NCI-H460 (cell line): ENCODE measurements at places on chromosomes 16 and 17.

GRCh38 chr17:69198238-69198637 is 30.4 kb downstream of the ABCA10 start:
- no peak for DNase-seq

- DNase-seq: peak; percentile 17
Measured at GRCh38 chr17:29933379-29933778, 3.4 kb upstream of the SSH2 start.

GRCh38 chr17:45277216-45277849 is 15.4 kb upstream of the SPATA32 start:
- DNase-seq: peak; percentile 90

- no peak for DNase-seq
Measured at GRCh38 chr16:57472665-57473060, 10.2 kb downstream of the POLR2C start.

GRCh38 chr17:13114601-13115031 is 96.8 kb upstream of the ELAC2 start:
- DNase-seq: peak; percentile 52

DNA sequence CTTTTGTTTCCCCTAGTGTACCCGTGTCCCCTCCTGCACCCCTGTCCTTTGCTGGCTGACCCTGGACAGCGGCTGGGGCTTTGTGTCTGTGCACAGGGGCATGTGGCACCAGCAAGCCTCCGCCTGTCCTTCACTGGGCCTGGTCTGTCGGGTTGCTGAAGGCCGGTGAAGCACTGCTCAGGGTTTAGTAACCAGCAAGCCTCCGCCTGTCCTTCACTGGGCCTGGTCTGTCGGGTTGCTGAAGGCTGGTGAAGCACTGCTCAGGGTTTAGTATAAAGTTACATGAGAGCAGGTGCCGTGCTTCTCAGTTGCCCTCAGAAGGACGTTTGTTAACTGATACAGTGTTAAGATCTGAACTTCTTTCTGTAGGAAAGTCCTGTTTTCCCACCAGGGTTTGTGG is 33.8 kb downstream of the DEF8 start:
- no peak for DNase-seq

- DNase-seq: no peak
Measured at GRCh38 chr16:80739523-80739922, 64.9 kb downstream of the CDYL2 start.

DNA sequence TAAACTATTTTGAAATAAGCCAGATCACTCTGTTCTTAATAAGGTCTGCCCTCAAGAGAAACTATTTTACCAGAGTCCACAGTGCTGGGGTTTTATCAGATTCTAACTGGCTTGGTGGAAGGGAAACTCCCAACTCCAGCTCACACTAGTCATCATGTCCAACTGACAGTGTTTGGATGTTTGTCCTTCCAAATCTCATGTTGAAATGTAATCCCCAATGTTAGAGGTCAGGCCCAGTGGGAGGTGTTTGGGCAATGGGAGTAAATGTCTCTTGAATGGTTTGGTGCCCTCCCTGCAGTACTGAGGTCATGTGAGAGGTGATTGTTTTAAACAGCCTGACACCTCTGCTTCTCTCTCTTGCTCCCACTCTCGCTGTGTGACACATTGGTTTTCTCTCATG is 1301.0 kb upstream of the CDH8 start:
- DNase-seq: no peak

DNA sequence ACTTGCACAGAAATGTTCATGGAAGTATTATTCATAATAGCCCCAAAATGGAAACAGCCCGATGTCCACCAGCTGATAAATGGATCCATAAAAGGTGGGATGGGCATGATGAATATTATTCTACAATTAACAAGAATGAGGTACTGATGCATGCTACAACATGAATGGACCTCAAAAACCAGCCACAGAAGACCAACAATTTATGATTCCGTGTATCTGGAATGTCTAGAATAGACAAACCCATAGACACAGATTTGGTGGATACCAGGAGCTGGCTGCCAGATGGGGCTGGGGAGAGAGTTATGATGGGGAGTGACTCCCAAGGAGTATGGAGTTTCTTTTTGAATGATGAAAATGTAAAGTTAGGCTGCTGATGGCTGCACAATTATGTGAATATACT is 10.8 kb upstream of the NAGLU start:
- no peak for DNase-seq

DNA sequence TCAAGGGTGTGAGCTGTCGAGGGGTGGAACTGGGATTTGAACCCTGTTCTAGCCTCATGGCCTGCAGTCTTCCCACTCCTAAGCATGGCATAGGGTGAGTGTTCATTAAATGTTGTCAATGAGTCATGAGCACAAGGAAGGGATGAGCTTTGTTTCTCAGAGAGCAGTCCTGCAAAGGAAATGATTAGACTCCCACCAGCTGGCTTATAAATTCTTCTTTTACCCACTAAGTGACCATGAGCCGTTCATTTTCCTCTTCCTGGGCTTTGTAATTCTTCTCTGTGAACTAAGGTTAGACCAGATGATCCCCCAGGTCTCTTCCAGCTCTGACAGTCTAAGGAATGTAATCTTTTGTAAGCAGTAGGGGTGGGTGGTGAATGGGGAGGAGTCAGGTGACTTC is 47.9 kb upstream of the HNF1B start:
- no peak for DNase-seq

DNA sequence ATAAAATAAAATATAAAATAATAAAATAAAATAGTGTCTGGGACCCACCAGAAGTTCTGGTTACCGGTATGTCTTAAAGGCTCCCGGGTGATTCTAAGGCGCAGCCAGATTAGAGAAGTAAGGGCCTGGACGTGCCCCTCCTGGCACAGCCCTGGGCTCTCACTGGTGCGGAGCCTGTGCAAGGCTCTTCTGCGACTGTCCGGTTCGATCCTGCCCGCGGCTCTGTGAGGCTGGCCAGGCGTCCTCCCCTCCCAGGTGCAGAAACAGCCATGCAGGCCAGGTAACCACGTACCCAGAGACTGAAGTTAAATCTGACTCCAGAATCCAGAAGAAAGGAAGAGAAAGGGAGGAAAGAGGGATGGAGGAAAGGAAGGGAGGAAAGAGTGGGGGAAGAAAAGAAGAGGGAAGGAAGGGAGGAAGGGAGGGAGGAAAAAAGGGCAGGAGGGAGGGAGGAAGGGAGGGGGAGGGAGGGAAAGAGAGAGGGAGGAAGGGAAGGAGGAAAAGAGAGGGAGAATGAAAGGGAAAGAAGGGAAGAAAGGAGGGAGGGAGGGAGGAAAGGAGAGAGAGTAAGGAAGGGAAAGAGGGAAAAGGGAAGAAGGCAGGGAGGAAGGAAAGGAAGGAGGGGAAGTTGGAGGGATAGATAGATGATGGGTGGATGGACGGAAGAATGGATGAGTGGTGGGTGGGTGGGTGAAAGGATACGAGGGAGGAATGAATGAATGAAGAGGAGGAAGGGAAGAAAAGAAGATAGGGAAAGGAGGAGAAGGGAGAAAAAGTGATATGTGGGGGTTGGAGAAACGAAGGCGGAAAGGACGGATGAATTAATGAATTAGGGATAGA is 42.3 kb downstream of the C16orf82 start:
- DNase-seq: no peak

DNA sequence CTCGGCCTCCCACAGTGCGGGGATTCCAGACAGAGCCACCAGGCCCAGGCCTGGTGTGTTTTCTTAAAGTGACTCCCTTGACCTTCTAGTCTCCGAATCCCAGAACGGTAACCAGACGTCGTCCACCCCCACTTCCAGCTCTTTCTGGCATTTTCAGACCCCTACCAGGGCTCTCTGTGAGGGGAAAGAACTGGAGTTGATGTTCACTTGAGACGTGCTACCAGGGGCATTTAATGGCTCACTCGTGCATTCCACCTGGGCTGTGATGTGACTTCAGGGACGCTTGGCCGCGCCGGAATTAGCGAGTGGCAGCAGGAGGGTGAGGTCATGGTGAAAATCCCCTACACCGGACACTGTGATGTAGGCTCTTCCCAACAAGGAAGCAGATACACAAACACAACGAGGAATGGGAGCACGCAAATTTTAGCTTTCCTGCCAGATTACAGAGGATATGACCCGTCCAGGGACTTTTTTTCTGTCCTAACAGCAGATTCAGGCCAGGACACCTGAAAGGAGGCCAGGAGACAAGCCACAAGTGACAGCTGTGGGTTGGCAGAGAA is 1.1 kb upstream of the GNA13 start:
- no peak for DNase-seq

DNA sequence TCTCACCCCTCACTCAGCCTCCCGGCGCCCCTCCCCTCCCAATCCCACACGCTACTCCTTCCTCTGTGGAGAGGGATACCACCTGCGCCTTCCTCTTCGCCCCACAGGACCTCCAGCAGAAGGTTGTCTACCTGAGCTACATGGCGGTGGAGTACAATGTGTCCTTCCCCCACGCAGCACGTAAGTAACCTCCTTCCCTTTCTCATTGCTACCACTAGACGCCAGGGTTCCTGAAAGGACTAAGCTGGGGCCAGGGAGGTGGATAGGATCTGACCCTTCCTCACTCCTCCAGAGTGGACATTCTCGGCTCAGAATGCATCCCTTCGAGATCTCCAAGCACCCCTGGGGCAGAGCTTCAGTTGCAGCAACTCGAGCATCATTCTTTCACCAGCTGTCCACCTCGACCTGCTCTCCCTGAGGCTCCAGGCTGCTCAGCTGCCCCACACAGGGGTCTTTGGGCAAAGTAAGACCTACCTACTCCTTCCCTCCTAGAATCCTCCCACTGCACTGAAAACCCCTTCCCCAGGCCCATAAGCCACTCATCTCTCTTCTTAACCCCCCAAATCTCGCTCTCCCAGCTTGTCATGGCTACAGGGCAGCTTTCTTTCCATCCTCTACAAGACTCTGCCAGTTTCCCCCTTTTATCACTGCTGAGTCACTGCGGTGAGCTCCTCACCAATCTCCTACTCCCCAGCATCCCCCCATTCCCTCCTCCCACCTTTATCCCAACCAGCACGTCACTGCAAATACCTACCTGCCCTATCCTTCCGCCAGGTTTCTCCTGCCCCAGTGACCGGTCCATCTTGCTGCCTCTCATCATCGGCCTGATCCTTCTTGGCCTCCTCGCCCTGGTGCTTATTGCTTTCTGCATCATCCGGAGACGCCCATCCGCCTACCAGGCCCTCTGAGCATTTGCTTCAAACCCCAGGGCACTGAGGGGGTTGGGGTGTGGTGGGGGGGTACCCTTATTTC is 1.5 kb downstream of the CD68 start:
- no peak for DNase-seq

GRCh38 chr17:81080019-81080418 is 45.1 kb downstream of the BAIAP2 start:
- no peak for DNase-seq

DNA sequence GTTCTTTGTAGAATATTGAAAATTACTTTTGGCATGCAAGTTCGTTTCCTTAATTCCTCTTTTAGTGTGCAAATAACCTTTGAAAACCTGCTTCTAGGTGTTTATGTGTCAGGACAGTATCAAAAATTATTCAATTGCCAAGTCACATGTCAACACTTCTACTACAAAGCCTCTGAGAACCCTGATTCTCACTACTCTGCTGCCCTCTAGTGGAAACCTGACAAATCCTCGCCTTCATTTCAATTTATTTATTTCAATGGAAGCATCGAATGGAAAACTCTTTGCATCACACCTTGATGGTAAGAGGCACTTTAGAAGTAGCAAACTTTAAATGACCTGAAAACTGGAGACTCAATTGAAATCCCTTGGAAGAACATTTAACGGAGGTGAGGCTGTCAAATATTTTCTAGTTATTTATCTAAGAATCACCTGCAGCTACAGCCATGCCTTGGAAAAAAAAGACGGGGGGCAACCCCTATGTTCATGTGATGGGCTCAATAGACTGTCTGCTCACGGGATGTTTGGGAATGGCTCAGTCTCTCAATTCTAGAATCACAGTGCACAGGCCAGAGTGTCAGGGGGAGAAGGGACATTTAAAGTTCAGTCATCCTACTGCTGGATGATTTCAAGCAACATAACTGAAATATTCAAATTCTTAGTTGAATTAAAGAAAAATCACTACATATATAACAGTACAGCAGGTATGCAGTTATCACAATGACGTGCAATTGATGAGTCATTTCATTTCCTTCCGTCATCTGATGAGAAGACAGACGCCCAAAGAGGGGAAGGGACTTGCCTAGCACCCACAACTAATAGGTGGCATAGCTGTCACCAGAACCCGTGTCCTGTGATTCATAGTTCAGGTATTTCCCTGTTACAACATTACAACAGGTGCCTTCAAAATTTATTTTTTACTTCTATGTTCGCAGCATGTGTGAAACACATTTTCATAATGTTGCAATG is 563.9 kb downstream of the TOX3 start:
- DNase-seq: peak; percentile 56

- DNase-seq: no peak
Measured at GRCh38 chr17:34862384-34862783, 98.9 kb downstream of the CCT6B start.

GRCh38 chr17:20171741-20172365 is 162.7 kb downstream of the SPECC1 start:
- no peak for DNase-seq

DNA sequence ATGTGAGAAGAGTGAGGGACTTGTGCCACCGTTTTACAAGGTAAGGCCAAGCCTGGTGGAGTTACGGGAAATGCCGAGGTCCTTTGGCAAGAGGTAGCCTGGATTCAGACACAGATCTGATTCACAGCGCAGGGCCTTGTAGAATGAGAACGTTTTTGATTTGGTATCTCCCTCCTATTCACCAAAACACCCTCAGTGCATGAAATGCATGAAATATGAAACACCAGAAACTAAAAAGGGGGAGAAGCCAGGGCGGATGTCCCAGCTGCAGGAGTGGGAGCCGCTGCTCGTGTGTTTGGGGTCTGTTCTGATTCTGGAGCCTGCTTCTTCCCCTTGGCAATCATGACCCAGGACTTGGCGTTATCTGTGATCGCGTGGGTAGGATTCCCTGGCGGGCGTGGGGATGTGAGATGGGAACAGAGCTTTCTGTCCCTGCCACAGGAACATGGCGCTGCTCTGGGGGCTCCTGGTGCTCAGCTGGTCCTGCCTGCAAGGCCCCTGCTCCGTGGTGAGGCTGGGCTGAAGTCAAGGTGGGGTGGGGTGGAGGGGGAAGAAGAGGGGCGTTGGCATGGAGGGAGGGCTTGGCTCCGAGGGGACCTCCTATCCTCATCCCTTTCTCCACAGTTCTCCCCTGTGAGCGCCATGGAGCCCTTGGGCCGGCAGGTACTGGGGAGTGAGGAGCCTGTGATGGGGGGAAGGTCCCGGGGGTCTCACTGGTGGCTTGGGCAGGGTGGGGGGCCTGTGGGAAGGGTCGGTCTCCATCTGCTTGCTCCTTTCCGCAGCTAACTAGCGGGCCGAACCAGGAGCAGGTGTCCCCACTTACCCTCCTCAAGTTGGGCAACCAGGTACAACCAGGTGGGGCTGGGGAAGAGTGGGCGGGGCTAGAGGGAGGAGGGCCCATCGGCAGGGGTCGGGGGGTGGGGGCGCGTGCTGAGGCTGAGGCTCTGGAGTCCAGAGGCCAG is 2.2 kb downstream of the SERPINF2 start:
- DNase-seq: no peak

GRCh38 chr17:45394913-45395568 is 37.6 kb downstream of the ARHGAP27 start:
- DNase-seq: peak; percentile 69

DNA sequence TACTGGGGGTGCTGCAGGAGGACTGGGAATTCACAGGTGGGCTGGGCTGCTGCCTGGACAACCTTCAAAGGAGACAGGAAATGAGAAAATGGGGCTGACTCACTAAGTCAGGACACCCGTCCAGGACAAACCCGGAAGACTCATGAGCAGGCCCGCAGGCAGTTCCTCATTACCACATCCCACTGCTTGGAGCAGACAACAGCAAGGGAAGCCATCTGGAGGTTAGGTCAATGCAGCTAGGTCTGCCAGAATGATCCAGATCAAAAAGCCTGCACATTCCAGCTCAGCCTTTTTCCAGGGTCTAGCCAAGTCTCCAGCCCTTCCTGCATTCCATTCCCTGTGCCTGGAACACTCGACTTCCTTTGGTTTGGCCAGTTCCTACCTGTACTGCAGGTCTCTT is 536.5 kb upstream of the CDH11 start:
- DNase-seq: peak; percentile 28
